ENCODE measurements at places on chromosomes 6 and 20. TPM values are rescaled to one million over a fixed set of nuclear protein-coding genes. Genes with fewer than 3 reads are reported as not detected.

GRCh38 chr20:38229376-38230252 is 30.9 kb downstream of the KIAA1755 start:
- DNase-seq = peak; percentile 55

The SAMD5 gene
- 0.62 TPM for total RNA-seq

The RCAN2 gene
- 2.3 TPM for total RNA-seq

- DNase-seq = no peak
These were observed 23.3 kb downstream of the ARFGEF2 start for GRCh38 chr20:48944663-48945297.

GRCh38 chr20:52446421-52447224 is 255.0 kb upstream of the ZFP64 start:
- peak; percentile 92 for DNase-seq

DNA sequence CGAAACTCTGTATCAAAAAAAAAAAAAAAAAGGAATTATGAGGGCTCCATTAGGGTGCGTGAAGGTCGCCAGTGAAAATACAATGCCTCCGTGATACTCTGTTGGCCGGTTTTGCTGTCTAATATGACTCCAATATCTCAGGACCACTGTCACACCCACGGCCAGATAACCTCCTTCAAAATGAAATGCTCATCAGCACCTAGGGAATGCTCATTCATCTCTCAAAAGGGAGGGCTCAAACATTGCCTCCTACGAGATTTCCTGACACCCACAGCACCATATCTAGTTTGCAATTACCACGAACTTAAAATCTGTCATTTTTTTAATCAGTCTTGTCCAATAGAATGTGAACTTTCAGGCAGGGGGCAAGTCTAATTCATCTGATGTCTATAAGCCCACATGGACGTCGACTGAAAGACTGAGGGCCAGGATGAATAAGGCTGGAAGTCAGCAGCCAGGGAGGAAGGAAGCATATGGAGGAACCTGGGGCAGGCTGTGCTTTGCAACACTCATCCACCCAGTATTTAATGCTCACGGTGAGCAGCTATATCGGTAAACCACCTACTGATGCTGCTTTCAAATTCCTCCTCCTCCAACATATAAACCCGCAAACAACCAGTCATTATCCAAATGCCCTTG is 42.8 kb downstream of the MAP3K5 start:
- no peak for DNase-seq

- peak; percentile 36 for DNase-seq
These were observed 58.9 kb upstream of the OPRM1 start for GRCh38 chr6:153980171-153980570.

GRCh38 chr6:110902091-110902490 is 27.5 kb downstream of the AMD1 start:
- DNase-seq = no peak

DNA sequence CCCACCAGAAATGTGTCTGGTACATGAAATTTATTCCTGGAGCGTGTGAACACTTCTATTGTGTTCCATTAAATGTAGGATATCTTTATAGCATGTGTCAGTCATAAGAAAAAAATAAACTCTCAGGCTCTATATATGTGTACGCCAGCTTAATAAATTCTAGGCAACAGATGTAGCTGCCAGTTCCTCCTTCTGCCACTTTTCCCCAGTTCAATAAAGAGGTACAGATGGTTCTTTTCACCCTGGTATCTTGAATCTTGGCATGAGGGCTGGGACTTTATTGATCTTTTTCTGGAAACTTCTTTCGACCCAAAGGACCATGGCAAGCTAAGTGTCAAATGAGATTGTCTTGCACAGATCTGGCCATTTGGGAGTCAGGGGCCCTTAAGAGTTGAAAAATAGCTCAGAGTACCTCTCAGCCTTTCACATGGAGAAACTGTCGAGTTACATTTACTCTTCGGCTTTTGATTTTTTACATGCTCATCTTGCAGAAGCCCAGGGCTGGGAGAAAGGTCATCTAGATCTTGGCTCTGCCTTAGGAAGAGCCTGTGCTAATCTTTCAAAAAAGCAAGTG is 240.9 kb downstream of the DOK5 start:
- DNase-seq = no peak

The NHSL1 gene
- 10.1 TPM for total RNA-seq

DNA sequence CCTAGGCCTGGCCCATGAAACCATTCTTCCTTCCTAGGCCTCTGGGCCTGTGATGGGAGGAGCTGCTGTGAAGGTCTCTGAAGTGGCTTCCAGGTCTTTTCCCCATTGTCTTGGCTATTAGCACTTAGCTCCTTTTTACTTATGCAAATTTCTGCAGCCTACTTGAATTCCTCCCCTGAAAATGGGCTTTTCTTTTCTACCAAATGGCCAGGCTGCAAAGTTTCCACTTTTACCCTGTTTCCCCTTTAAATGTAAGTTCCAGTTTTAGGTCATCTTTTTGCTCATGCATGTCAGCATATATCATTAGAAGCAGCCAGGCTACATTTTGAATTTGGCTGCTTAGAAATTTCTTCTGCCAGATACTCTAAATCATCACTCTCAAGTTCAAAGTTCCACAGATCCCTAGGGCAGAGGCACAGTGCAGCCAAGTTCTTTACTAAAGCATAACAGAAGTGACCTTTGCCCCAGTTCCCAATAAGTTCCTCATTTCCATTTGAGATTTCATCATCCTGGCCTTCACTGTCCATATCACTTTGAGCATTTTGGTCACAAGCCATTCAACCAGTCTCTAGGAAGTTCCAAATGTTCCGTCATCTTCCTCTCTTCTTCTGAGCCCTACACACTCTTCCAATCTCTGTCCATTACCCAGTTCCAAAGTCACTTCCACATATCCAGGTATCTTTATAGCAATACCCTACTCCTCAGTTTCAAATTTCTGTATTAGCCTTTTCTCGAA is 71.9 kb downstream of the TBC1D7 start:
- DNase-seq = no peak

GRCh38 chr20:6660441-6660840 is 107.0 kb upstream of the BMP2 start:
- DNase-seq = no peak

DNA sequence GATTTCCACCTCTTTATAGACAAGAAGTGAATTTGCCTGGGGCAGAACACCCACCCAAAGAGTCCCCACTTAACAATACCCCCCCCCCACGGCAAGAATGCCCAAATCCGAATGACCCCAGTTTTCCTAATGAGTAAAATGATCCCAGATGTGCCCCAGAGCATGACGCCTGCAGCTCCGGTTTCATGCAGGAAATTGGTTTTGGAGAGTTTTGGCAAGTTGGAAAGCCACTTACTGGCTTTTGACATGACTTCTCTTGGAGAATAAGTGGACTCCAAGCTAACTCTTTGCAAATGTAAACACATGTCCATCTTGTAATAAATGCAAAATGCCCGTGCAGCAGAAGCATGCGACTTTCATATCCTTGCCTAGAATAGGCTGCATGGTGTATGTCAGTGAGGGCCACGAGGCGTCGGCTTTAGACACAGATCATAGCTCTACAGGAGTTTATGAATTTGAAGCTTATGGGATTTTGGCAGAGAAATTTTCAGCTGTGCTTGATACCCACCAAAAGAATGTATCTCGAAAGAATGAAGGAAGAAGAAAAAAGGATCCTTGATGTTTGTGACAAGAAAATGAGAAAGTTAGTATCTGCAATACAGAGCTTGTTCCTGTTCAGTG is 24.2 kb downstream of the EDN3 start:
- no peak for DNase-seq

Data from M059J (cell line).